ENCODE measurements at places on chromosomes 16 and 17.
A peak's percentile ranks its signal among the peaks of the same experiment; 100 is the strongest.

DNA sequence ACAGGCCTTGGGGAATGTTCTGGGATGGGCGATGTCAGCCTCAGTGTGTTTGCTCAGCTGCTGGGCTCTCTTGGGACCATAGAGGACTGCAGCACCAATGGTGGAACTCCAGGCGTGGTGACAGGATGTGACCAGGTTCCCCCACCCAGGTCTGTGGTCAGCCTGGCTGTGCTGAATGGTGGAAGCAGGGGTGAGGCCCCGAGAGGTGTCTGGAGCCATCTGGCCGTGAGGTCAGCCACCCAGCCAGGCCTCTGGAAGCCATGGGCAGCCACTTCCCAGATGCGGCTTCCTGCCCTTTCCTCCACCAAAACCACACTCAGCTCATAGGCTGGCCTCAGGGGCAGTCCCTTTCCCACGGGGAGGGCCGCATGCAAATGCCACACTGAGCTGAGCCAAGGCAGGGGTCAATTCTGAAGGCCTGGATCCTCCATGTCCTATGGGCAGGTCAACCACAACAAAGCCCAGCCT, 7.8 kb upstream of the MAPK7 start:
- no peak for DNase-seq

GRCh38 chr17:63378411-63379375, 67.4 kb downstream of the CYB561 start:
- no peak for DNase-seq

- no peak for DNase-seq
These were observed 2227.2 kb downstream of the TP53TG3F start for GRCh38 chr16:35686595-35686994.

DNA sequence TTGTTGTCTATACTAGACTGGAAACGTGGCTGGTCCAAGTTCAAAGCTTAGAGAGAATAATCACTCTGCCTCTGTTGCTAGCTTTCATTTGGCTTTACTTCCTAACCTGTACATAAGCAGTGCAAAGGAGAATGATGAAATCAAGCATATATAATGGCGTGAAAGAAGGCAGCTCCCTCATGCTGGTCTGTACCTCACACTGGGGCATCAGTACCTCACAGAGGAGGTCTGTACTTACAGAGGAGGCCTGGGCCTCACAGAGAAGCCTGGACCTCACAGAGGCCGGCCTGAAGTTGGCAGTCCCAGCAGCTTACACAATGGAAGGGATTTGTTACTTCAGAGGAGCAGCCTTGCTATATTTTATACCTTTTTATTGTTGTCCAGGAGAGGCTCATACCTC, 53.3 kb upstream of the MSI2 start:
- no peak for DNase-seq

GRCh38 chr16:80103463-80103862, 437.3 kb upstream of the DYNLRB2 start:
- DNase-seq = no peak

GRCh38 chr16:19348578-19349315, 63.2 kb downstream of the CLEC19A start:
- DNase-seq = no peak

GRCh38 chr17:73203135-73203787, 10.4 kb downstream of the COG1 start:
- DNase-seq = no peak

- DNase-seq = no peak
These were observed 211.2 kb downstream of the RBFOX3 start for GRCh38 chr17:79399610-79400144.

- no peak for DNase-seq
These were observed 22.0 kb downstream of the OR3A1 start for GRCh38 chr17:3276126-3276525.

- peak; percentile 62 for DNase-seq
These were observed 181.9 kb downstream of the SPECC1 start for GRCh38 chr17:20191056-20191455.

GRCh38 chr16:89953671-89954406, 5.3 kb downstream of the DEF8 start:
- DNase-seq = no peak

DNA sequence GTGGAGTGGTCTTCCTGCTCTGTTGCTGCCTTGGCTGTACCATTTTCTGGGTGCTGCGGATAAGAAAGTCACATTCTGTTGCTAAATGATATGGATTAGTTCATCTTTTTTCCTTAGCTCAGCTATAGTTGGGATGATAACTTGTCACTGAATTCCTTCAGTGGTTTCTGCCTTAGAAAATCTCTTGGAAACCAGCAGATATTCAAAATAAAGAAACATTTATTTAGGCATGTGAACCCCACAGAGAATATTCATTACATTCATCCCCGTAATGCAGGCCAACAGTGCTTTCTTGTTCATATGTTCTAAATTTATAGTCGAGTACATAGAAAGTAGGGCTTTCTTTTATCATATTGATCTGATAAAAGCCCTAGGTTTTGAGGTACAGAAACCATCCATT, 151.3 kb downstream of the CYB561 start:
- DNase-seq = no peak

- DNase-seq = peak; percentile 51
These were observed 612 bp downstream of the CISD3 start for GRCh38 chr17:38730526-38731379.

- peak; percentile 62 for DNase-seq
These were observed 824 bp upstream of the MPP2 start for GRCh38 chr17:43907998-43908721.

GRCh38 chr17:51258756-51259563, 889 bp downstream of the MBTD1 start:
- DNase-seq = no peak

- no peak for DNase-seq
These were observed 100.0 kb downstream of the PARN start for GRCh38 chr16:14530046-14530445.

DNA sequence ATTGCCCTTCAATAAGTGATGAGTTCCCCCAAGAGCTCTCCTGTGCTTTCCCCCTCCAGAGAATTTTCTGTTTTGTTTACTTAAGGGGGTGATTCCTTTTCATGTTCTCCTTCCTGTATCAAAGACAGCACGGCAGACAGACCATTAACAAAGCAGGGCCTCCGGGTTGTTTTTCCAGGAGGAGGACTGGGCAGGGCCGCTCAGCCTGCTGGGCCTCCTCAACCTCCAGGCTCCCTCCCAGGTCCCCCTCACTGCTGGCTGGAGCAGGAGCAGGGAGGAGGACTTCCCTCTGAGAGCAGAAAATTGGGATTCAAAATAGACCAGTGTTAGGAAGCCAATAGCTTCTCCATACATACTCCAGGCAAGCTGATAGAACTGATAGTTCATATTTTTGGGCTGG, 20.4 kb downstream of the SDK2 start:
- DNase-seq = no peak

- DNase-seq = no peak
These were observed 624.3 kb downstream of the MAF start for GRCh38 chr16:78976212-78976611.

All from NCI-H226 (cell line).